ENCODE measurements at places on chromosomes 11 and 22.

GRCh38 chr11:9022961-9023680 is 19.3 kb upstream of the NRIP3 start:
- no peak for DNase-seq

GRCh38 chr11:119346605-119347004 is at the start of gene MFRP:
MFRP (minus strand) TSS chr11:119346705; CDS start chr11:119346513, 192 bp downstream.
- DNase-seq: no peak

GRCh38 chr11:84241343-84242131 is 955.4 kb upstream of the CCDC90B start:
- no peak for DNase-seq

- no peak for DNase-seq
These were observed 51.9 kb upstream of the ALX4 start for GRCh38 chr11:44361813-44362212.

- no peak for DNase-seq
These were observed 49.3 kb upstream of the RTL6 start for GRCh38 chr22:44547371-44547770.

DNA sequence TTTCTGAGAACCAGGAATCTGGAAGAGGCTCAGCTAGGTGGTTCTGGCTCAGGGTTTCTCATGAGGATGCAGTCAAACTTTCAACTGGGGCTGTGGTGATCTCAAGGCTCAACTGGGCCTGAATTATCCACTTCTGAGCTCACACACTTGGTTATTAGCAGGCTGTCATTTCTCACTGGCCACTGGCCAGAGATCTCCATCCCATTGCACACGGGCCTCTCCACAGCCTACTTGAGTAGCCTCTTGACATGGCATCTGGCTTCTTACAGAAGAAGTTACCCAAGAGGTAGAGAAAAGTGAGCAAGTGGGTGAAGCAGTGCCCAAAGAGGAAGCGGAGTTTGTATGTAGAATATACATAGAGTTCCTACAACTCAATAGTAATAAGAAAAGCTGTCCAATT is 16.0 kb downstream of the CALCA start:
- no peak for DNase-seq

- DNase-seq: no peak
These were observed 120.9 kb upstream of the LDLRAD3 start for GRCh38 chr11:35822815-35823495.

DNA sequence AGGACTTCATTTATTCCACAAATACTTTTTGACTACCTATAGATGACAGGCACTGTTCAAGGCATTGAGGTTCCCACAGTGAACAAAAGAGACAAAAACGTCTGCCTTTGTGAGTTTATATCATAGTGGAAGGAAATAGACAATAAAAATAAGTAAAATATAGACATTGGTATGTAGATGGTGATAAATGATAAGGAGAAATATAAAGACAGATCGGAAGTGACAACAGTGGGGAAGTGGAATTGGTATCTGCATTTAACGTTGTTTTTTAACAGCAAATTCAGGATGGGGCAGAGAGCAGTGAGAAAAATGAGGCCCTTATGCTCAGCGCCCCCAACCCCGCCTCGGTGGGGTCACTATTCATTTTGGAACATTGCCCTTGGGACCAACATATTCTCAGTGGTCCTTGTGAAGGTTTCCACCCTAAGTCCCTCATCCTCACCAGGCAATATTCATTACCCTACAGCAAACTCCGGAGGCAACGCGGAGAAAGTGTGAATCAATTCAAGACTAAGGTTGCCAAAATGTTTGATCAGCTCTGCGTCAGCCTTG is 627 bp upstream of the PEX26 start:
- DNase-seq: no peak

- no peak for DNase-seq
These were observed 53.3 kb upstream of the LINC01488 start for GRCh38 chr11:69427906-69428880.

DNA sequence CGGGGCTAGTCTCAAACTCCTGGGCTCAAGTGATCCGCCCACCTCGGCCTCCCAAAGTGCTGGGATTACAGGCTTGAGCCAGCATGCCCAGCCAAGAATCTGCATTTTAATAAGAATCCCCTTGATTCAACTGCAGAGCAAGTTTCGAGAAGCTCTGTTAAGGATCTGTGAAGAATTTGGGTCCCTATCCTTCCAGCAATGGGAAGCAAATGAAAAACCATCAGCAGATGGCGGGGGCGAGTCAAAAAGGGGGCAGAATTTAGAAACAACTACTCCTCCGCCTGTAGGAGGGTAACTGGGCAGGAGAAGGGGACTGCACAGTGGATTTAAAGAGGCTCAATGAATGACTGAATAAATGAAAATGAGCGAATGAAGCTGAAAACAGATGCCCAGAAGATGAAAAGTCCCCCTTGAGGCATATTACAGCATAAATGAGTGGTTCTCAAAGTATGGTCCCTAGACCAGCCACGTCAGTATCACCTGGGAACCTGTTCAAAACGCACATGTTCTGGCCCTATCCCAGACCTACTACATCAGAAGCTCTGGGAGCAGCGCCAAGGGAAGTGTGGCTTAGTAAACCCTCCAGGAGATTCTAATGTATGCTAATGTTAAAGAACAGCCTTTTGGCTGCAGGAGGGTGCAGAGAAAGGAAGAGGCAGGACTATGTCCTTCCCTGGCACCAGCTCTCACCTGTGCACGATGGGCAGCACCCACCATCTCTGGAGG is 15.0 kb downstream of the VWCE start:
- DNase-seq: no peak

DNA sequence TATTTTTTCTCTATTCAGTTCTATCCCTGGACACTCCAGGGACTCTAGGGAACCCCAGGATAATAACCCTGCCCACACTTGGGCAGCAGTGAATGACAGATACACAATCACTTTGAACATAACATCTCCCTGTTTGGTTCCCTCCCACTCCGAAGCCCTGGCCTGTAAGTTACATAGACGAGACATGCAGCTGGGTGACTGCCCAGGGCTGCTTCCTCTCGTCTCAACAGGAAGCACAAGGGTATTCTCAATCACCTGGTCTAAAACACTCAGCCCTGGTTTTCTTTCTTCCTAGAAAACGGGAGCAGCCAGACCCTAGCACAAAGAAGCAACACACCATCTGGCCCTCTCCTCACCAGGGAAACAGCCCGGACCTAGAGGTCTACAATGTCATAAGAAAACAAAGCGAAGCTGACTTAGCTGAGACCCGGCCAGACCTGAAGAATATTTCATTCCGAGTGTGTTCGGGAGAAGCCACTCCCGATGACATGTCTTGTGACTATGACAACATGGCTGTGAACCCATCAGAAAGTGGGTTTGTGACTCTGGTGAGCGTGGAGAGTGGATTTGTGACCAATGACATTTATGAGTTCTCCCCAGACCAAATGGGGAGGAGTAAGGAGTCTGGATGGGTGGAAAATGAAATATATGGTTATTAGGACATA is 19.4 kb downstream of the LAYN start:
- DNase-seq: no peak

DNA sequence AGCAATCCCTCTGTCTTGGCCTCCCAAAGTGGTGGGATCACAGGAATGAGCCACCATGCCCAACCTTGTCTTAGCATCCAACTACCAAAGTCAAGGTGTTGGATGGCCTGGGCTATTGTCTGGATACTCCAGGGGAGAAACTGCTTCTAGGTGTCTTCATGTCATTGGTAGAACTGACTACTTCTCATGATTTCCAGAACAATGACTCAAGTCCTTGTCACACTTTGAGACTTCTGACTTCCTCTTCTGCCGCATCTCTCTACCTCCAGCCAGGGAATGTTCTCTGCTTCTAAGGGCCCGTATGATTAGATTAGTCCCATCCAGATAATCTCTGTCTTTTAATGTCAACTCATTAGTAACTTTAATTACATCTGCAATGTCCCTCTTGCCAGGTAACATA is 30.6 kb downstream of the APOL6 start:
- no peak for DNase-seq

- no peak for DNase-seq
These were observed 86.5 kb upstream of the E2F8 start for GRCh38 chr11:19327280-19327679.

DNA sequence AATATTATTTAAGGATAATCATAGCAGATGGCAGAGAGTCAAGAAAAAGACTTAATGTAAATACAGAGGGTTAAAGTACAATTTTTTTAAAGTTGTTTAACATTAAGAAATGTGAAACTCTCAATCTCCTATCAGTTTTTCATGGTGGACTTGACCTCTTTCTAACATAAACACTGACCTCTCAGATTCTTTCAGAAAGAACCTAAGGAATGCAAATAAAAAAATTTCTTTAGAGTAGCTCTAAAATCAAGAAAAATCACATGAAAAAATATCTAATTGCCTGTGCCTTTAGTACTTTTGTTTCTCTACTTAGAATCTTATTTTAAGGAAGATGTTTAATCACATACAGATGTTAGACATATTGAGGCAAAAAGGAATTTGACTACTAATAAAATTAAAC is 12.9 kb downstream of the RNF141 start:
- no peak for DNase-seq

GRCh38 chr11:65538915-65539743 is 14.2 kb downstream of the SCYL1 start:
- no peak for DNase-seq

DNA sequence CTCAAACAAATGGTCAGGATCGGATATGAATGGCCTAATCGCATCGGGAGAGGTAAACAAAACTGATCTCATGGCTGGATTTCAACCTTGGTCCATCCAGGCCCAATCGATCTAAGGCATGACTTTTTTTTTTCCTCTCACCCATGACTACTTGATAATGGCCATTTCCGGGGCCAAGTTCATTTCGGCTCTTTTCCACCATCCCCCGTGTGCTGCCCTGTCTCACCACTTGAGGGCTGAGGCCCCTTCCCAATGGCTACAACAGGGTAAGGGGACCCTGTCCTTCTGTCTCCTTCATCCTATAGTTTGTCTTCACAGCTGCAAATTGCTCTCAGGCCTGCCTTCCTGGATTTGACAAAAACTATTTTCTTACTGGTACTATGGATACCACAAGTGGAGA is 26.7 kb downstream of the GRAP2 start:
- DNase-seq: no peak

DNA sequence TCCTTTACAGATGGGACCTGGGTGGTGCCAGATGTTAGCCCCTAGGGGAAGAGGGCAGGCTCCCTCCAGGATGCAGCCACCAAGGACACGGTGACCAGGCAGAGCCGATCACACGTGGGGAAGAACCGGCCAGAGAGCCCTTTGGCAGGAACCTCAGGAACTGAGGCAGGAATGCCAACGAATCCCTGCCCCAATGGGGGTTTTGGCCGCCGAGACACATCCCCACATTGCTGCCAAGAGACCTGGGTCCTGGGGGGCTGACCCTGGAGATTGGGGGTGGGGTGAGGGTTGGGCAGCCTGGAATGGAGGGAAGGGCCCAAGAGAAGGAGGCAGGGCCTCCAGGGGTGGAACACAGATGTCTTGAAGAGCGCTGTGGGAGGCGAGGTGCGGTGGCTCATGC is 28.7 kb upstream of the LMO1 start:
- DNase-seq: no peak

- DNase-seq: no peak
These were observed 2.4 kb downstream of the HMBS start for GRCh38 chr11:119087123-119087522.

GRCh38 chr22:37054056-37054395 is 2.5 kb downstream of the KCTD17 start:
- no peak for DNase-seq

- DNase-seq: no peak
These were observed 42.5 kb upstream of the MICAL2 start for GRCh38 chr11:12067796-12068357.

DNA sequence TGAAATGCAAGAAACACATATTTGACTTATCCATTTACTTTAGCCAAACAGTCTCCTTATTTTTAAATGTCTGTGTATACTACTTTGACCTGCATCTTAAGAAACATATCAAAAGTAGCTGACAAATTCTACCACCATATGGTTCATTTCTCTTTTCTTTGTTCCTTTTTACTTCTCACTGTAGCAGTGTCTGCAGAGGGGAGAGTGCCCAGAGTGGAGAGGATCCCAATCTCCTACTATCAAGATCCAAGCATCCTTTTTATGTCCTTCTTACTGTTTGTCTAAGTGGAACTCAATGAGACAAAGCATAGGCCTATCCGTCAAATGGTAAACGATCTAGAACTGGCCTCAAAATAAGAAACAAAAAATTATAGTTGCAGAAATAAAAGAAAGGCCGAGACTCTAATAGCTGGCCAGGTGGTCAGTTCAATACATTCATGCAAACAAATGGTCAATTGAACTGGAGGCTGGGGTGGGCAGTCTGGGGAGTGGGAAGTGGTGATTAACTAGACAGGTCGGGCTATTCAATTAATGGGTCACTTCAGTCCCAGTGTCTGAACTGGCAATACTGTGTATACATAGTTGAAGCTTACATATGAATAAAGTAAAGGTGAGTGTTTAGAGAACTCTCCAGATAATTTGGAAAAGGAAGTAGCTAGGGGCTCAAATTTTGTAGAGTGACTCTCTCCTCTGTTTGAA is 149.1 kb downstream of the MAML2 start:
- no peak for DNase-seq

DNA sequence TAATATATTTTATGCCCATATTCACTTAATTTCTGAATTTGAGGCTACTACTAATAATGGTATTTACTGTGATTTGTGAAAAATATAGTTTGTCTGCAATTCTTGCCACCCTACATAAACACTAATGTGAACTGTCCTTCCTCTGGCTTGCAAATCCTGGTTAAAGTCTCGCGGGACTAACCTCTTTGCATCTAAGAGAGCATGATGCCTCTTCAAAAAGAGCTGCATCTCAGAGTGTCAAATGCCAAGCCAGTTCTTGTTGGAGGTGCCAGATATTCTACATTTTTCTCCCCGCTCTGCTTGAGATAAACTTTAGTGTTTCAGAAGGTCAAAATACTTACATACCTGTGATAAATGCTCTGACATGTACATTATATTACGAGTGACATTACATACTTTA is 2.1 kb downstream of the ARHGAP42 start:
- DNase-seq: no peak

GRCh38 chr11:120097721-120098385 is 40.1 kb downstream of the TRIM29 start:
- DNase-seq: no peak

DNA sequence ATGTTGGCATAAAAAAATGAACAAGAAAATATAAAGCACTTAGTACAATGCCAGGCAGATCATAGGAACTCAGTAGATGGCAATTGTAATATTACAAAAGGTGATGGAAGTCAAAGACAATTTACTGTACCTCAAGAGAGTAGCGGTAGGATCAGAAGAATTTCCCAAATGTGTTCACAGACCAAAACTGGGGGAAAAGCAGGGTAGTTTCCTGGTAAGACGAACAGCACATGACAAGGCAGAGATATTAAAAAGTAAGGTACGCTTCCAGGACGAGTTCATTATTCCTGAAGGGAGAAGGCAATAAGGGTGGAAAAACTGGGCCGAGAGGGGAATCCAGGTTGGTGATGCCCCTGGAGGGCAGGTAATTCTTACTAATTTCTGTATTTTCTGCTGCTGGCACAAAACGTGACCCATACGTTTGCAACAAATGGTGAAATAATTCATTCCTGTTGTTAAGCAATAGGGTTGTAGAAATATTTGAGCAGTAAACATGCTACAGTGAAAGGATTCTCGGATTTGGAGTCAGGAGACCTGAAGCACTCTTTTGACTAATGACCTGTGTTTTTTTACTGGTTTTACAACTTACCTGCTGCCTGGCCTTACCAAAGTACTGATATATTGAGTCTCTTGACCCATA is 786 bp upstream of the ANKRD42 start:
- DNase-seq: no peak
